ENCODE measurements at places on chromosomes 6 and 20. TPM values are rescaled to one million over a fixed set of nuclear protein-coding genes. Genes with fewer than 3 reads are reported as not detected.

TRIM15 gene
- not detected for total RNA-seq

IL20RA gene
- not detected for total RNA-seq

BFSP1 gene
- total RNA-seq: 4.5 TPM

FBXO30 gene
- 5.8 TPM for total RNA-seq

TP53INP2 gene
- total RNA-seq: 7.4 TPM

SMLR1 gene
- not detected for total RNA-seq

Data from A549 treated with CpdA at 1 μM for 4 hours (cell line).